Mesenchymal stem cell (in vitro differentiated cells and primary cell): ENCODE measurements at places on chromosomes 13 and 19.

DNA sequence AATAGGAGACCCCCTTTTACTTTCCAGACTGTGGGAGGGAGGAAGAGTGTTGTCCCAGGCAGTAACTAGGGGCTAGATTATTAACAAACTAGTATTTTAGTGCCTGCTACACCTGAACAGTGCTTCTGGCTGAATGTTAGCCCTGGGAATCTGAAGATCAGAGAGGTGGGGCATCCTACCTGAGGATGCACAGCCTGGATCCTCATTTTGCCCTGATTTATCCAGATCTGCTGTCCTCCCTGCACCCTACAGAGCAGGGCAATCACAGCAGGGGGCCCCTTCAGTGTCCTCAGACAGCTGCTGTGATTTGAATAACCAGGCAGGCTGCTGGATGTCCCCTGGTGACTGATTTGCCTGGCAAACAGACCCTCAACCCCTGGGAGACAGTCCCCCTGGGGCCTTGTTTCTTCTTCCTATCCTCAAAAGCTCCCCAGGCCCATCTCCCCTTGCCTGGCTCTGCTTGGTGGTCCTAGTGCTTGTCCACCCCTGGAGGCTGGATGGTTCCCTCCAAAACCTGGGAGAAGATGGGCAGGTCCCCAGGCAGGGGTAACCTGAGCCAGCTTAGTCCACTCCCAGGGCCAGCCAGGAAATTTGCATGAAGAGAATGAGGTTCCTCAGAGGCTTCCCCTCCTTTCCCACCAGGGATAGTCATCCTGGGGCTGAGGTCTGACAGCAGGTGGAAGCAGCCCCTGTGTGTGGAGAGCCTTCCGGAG, at the start of gene OVOL3:
Gene OVOL3 (plus strand): TSS at position 657 of the 713 bp plus-strand sequence. CDS start 60 bp downstream, outside the sequence.
- DNase-seq, result no peak

DNA sequence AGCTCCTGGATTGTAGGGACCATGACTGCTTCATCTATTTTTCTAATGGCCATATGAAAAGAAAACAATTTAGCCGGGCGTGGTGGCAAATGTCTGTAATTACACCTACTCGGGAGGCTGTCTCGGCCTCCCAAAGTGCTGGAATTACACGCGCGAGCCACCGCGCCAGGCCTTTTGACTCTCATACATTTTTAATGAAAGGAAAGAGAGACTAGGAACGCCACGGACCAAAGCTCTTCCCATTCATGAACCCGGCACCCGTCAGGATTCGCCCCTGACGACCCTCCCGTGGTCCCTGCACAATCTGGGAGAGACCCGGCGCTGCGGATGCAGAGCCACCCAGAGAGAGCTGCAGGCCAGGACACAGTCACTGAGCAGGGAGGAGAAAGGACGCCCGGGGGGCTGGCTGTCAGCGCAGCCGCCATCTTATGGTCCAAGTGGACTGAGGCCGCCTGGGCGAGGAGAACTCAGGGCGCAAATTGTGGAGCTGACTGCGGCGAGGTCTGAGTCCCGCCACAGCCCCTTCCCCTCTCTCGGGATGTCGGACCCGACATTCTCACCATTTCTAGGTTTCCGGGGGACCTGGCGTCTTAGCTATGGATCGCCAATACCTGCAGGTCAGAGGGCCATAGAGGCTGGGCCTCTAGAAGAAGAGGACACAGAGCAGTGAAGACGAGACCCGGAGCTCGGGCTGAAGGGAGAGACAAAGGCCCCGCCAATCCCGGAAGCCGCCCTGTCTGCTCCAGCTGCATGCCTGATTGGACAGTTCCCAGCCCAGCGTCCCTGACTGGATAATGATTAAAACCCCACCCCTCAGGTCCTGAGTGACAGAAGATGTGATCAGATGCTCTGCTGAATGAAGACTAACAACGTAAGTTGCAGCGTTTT, at the start of gene ZNF681:
Gene ZNF681 (minus strand): TSS at position 705 of the 888 bp plus-strand sequence. CDS start 142 bp downstream, at position 563.
- DNase-seq, result peak; percentile 87

DNA sequence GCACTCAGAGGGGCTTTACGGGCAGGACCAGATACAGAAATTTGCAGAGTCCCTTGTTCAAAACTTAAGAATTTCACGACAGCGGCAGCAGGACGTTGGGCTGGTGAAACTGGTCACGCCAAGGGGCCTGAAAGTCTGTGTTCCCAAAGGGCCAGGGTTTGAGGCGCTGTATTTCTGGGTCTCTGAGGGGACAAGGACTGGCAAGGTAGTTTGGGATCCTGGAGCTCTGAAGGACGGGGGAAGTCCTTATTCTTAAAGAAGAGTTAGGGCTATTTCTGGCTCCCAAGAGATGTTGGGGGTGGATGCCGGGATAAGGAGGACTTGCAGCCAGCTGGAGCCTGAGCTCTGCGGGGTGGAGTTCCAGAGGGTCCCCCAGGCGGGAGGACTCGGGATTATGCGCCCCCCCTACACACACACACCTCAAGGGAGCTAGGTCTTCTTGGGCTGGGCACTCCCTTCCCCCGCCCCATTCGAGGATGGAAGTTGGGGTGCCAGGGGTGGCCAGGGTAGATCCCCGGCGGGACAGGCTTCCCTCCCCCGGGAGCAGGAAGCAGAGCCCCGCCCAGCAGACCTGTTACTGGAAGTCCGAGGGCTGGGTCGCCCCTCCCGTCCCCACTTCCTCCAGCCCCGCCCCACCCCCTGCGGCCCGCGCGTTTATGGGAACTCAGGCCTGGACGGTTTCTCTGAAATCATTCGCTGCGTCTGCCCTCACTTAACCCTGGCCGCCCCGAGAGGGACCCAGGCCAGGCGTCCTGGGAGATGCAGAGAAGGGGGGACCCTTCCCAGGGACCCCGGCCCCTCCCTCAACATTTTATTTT, 5.6 kb downstream of the BCL3 start:
- DNase-seq, result peak; percentile 89

GRCh38 chr19:17333611-17334413, 843 bp downstream of the ANO8 start:
- DNase-seq, result peak; percentile 88

DNA sequence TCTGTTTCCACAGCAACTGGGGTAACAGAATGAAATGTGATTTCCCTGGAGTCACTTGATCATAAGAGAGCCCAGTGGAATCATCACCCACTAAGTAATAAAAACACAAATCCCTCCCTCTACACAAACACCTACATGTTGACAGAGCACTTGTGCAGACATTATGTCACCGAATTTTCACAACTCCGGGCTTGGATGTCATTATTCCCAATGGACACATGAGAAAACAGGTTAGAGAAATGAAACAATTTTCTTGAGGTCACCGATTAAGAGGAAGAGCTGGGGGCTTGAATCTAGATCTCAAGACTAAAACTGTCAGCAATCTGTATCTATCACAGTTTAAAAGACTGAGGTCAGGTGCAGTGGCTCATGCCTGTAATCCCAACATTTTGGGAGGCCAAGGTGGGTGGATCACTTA, 3.1 kb downstream of the XRCC1 start:
- no peak for DNase-seq

DNA sequence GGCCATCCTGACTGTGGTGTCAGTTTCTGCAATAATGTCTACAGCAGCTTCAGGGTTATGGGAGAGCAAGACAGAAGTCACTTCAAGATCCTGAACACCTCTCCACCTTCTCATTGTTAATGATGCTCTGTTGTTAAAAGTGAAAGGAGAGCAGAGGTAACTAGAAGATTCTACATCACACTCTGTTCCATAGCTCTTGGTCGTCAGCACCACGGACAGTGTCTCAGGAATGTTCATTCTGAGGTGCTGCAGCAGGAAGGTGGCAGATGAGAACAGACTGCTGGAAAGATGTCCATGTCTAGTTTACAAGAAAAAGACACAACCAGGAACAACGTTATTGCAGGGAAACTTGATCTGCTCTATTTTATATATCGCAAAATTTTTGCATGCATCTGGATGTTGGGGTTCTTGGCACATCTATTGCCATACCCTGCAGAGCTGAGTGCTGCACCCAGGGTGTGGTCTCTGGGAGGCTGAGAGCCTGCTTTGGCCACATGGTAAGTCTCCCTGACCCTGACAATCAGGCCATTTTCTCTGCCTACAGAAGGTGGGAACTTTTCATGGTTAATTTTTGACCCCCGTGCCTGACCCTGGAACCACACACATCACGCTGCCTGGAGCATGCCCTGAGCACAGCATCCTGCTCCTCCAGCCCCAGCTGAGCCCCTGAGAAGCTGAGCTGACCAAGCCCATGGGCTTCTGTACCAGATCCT, 12.7 kb downstream of the CEACAM21 start:
- peak; percentile 42 for DNase-seq

DNA sequence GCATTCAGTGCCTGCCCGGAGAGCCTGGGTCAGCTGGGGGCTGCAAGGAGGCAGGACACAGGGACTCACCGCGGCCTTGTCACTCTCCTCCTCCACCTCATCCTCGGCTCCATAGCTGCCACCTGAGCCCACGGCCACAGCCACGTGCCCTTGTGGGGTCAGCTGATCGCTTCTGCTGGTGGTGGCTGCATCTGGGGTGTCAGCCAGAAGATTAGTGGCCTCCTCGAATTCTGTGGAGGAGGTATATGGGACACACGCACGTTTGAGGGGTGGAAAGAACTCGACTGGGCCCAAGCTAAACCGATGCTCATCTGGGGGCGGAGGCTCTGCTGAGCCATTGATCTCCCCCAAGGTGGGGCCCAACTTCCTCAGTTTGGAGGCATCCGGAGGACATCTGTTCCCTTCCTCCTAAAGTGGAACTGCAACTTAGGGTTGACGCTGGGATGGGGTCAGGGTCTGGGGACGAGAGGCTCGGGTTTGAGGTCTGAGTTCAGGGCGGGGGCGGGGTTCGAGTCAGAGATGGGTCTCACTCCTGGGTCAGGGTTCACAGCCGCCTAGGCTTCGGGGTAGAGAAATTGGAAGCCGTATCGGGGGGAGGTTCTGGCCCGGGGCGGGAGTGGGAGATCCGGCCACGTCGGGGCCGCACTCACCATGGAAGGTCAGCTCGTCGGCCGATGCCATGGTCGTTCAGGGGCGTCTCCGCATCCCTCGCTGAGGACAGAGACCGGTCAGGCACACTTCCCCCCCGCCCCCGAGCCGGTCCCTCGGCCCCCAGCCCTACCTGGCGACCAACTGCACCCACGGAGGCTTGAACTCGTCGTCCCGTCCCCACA, 493 bp downstream of the YIPF2 start:
- no peak for DNase-seq

GRCh38 chr19:4913996-4914735, 4.9 kb downstream of the UHRF1 start:
- peak; percentile 32 for DNase-seq

- no peak for DNase-seq
These were observed 20.0 kb downstream of the CAPS start for GRCh38 chr19:5934069-5934401.

DNA sequence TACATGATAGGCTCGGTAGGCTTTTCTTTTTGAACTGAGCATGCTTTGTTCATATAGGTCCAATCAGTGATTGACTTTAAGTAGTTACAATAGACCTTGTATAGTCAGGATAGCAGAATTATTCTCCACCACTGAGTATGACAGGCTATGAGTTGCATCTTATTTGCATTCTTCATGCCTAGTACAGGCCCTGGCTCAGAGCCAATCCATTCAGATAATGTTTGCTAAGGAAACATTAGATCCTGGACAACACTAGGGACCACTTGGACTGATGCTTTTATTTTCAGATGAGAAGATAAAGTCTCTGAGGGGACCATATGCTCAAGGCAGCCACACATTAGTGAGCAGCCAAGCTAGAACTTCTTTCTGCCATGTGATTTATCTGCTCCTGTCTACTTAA, 133.9 kb downstream of the KL start:
- DNase-seq, result peak; percentile 56

GRCh38 chr13:114107686-114108081, 24.7 kb downstream of the RASA3 start:
- DNase-seq, result peak; percentile 84

- peak; percentile 54 for DNase-seq
These were observed 24.3 kb downstream of the ARL11 start for GRCh38 chr13:49652355-49653305.

DNA sequence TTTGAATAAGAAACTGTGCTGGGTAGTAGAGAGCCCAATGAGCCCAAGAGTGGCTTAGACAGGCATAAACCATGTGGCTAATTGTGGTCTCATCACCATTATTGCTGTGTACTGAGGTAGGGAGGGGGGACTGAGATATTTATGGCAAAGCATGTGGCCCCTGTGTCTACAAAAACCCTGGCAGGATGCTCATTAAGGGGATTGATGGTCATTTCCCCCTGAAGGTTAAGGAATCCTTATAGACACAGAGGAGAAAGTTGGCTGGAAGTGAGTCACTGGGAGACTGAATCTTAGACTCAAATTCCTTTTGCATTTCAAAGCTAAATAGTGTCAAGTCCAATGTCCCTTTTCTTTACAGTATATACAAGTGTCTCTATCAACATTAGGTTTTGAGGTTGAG, 9.8 kb upstream of the DACT3 start:
- DNase-seq, result peak; percentile 46

DNA sequence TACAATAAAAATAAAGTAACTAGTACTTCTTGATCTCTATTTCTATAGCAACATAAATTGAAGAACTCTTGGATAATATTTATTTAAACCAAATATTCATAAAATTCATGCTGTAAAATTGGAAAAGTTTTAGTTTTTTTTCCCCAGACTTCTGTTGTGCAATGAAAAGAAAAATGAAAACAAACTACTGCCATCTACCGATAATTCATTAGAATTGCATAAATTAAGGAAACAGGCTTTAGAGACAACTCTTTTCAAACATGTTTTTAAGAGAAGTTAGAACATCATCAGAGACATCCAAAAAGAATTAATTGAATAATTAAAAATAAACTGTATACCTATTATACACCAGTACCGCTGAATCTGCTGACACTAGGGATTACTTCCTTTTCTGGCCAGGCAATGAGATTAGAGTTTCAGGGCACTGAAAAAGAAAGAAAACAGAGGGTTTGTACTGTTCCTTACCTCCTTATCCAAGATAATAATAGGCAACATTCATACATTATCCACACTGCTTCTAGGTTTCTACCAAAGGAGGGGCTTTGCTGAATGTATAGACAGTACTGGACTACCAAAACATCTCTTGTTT, 4.9 kb downstream of the CCDC122 start:
- peak; percentile 49 for DNase-seq

GRCh38 chr13:111074826-111075225, 40.3 kb upstream of the ARHGEF7 start:
- DNase-seq, result no peak

DNA sequence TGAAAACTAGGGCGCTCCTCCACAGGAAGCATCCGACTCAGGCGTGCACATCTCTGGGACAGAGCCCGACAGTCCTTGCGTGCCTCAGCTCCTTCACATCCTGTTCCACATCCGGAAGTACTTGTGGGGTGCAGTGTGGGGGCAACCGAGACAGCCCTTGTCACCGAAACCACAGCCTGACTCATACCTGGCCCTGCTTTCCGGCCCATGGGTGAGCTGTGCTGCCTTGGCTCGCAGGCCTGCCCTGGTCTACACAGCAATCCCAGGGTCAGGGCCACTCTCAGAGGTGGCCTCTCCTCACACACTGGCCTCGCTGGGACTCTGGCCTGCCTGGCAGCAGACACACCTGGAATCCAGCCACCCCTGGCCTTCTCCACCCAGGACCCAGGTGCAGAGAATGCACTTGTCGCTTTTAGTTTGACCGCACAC, 100.4 kb downstream of the STK24 start:
- DNase-seq, result peak; percentile 98

- DNase-seq, result peak; percentile 46
These were observed 81.5 kb downstream of the RYR1 start for GRCh38 chr19:38514812-38515633.
